ENCODE measurements at places on chromosomes 3 and 15.
A peak's percentile ranks its signal among the peaks of the same experiment; 100 is the strongest.

DNA sequence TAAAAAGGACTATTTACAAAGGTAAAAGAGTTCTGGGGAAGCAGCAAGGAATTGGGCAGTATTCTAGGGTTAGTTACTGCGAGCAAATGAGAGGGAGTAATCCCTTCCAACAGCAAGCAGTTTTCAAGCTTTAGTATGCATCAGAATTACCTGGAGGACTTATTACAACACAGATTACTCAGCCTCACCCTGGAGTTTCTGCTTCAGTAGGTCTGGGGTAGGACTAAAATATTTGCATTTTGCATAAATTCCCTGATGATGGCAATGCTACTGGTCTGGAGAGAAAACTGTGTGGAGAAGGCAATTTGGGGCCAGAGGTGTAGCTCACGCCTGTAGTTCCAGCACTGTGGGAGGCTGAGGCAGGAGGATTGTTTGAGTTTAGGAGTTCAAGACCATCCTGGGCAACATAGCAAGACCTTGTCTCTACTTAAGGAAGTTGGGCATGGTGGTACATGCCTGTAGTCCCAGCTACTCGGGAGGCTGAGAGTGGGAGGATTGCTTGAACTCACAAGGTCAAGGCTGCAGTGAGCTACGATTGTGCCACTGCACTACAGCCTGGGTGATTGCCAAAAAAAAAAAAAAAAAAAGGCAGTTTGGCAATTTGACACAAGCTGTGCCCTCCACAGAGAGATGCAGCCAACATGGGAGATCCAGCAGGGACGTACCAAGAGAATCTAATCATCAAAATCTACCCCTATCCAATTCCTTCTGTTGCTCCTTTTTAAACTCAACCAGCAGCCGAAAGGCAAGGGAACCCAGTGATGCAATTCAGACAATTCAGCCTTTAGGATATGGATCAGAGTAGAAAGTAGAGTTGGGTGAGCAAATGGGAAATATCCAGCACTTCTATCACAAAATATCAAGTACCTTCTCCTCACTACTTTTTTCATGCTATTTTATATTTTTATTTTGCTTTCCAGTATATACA, 27.1 kb upstream of the AP4E1 start:
- peak; percentile 60 for DNase-seq

DNA sequence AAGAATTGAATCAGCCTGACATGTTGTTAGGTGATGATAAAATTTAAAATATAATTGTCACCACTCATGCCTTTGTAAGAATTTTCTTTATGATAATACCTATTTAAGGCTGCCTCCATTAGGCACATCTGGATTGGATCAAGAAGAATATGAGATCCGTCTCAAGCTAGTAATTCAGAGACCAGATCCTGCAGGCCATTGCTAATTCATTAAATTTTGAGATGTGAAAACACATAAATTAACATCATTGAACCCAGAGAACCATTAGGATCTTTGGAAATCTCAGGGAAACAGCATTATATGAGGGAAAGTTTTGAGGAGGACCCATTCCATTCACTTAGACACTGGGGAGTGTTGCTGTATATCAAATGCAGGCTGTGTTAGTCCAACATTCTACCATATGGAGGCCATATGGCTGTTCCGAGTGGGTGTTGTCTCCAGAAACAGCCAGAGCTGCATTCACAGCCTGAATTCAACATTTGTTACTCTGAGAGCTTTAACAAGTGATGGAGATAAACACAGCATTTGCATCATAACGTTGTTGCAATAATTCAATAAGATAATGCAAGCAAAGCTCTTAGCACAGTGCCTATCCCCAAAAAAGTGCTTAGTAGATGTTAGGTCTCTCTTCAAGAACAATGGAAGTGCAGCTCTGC, 67.4 kb downstream of the DTWD1 start:
- DNase-seq: no peak

DNA sequence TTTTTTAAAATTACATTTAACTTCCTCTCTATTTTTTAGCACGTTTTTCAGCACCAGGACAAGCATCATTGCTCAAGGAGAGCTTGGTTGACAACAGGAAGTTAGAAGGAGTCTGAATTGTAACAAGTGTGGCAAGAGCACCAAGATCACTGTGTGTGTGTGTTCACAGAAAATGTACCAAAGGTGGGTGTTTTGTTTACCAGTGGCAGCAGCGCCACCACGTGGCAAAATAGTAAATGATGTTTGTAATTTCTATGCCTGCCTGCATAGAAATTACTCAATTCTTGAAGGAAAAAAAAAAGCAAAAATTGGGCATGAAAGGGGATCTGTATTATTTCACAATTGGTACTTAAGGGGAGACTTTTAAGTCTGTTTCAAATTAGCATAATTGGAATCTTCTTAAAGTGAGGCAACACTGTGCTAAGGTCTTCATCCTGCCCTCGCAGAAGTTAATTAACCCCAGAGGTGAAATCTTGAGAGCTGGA, 7.4 kb upstream of the U2SURP start:
- DNase-seq: peak; percentile 39

DNA sequence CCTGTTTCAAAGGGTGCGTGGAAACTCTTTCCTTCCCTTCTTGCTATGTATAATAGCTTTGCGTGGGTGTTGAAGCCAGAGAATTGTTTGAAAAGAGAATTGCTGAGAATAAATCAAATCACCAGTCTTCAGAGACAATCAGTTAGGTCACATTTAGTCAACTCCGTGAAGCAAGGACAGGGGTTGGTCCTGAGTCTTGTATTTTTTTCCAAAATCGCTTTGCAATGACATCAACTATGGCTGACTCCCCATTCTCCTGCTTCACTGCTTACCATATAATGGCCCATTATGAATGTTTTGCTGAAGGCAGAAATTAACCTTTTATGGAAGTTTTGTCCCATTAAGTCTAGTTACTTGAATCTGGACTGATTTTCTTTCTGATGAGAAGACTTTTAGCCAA, 852.8 kb downstream of the AGBL1 start:
- DNase-seq: no peak

DNA sequence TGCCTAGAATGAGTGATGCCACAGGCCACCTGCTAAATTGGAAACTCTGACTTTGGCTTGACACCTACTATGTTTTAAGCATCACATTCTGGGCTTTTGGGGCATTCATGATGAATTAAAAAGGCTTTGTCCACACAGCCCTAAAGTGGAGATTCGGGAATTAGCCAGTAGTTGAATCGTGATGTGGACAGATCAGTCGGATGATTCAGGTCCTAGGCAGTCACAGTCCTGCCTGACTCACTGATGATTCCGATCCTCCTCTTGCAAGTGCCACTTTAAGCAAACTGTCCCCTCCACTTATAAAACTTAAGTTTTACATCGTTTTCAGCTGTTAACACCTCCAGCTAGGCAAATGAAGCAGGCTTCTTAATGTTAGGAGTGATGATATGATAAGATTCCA, 75.3 kb downstream of the SYNPR start:
- no peak for DNase-seq

- DNase-seq: no peak
Observed at GRCh38 chr3:14472471-14473351, 67.4 kb downstream of the GRIP2 start.

GRCh38 chr3:40718681-40719080, 193.9 kb downstream of the ZNF621 start:
- no peak for DNase-seq

- DNase-seq: no peak
Observed at GRCh38 chr3:130894130-130894985, 474 bp downstream of the ATP2C1 start.

- DNase-seq: no peak
Observed at GRCh38 chr15:68428431-68428940, 3.5 kb downstream of the ITGA11 start.

DNA sequence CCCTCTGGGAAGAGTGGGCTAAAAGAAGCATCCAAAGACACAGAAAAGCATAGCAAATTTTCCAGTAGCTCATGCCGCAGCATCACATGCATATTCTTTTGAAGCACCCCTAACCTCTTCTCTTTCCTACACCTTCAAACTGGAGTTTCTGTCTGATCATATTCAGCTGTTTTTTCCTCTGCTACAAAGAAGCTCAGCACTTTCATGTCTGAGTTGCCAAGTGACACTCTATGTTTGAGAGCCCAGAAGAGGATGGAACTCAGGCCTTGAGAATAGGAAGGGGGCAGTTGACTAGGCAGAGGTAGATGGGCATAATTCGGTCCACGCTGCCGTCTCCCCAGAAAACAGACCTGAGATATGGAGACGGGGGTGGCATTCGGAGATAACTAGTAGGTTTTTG, 489.6 kb upstream of the NR2F2 start:
- DNase-seq: no peak

DNA sequence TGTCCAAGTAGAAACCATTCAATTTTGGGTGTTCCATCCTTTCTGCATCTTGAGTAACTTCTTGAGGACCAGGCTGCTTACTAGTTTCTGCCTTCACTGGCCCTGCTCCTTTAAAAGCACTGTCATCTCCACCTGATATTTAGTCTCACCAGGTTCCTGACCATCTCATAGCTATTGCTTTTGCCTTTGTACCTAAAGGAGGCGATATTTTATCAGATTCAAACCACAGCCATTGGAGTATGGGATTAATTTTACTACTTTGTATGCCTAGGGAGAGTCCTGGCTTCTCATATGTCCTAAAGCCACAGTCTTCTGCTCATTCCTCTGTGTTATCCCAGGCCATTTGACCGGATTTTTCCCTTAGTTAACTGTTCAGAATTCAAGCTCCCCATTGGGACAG, 51.8 kb upstream of the RFX7 start:
- no peak for DNase-seq

- no peak for DNase-seq
Observed at GRCh38 chr15:57708047-57708446, 1.5 kb downstream of the POLR2M start.

GRCh38 chr3:159761369-159761768, 227.3 kb upstream of the IL12A start:
- DNase-seq: no peak

- peak; percentile 21 for DNase-seq
Observed at GRCh38 chr3:51389423-51390183, 1.5 kb upstream of the RBM15B start.

DNA sequence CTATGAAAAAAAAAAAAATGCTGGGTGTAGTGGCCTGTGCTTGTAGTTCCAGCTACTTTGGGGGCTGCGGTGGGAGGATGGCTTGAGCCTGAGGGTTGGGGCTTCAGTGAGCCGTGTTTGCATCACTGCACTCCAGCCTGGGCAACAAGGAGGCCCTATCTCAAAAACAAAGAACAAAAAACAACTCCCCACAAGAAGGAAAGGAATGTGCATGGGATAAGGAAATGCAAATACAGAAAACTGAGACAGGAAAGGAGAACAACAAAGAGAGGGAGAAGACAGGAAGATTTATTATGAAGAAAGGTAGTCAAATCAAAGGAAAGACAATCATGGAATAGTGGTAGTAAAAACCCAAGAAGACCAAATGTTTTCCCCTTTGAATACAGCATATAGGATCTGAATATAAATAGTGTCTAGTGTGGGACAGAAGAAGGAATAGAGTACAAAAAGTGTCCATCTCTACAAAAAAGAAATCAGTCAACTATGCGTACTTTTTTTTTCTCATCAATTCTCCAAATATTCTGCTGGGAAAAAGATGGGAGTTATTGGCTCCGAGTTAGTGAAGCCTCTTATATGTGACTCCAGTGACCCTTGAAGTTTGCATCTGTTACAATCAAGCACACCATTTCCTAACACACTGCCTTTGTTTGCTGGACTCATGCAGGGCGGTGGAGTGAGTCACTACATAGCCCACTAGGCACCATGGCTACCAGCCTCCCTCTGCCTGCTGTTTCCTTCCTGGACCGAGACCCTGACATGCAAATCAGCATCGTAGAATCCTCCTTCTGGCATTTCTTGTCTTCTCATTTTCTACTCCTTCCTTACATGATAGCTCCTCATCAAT, 101.2 kb upstream of the PTX3 start:
- no peak for DNase-seq

- DNase-seq: no peak
Observed at GRCh38 chr3:151839313-151839631, 25.4 kb downstream of the AADAC start.

- peak; percentile 18 for DNase-seq
Observed at GRCh38 chr15:48352474-48353072, 21.3 kb downstream of the DUT start.

GRCh38 chr3:131856171-131856570, 178.6 kb downstream of the CPNE4 start:
- no peak for DNase-seq

GRCh38 chr3:111648991-111649579, 53.9 kb upstream of the ZBED2 start:
- DNase-seq: no peak

DNA sequence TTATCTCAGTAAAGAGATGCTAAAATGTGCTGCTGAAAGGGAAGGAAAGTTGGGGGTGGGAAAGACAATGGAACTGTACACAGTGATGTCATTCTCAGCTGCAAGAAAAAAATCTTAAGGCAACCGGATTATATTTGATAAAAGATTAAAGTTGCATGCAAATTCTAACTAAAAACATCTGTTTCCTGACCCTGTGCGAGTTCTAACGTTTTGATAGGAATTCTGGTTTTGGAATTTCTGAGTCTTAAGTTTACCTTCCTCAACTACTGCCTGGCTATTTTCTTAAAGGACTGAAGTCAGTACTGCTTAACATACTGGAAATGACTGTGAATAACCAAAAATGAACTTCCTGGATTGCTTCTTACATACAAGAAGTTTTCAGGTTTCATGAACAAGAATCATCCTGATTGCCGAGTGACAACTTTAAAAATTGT, 115.5 kb downstream of the SLC25A26 start:
- no peak for DNase-seq

- no peak for DNase-seq
Observed at GRCh38 chr3:89025185-89025584, 82.2 kb upstream of the EPHA3 start.

GRCh38 chr15:34364041-34364440, 3.0 kb downstream of the LPCAT4 start:
- no peak for DNase-seq

- no peak for DNase-seq
Observed at GRCh38 chr15:60697750-60698149, 218.8 kb upstream of the ICE2 start.

DNA sequence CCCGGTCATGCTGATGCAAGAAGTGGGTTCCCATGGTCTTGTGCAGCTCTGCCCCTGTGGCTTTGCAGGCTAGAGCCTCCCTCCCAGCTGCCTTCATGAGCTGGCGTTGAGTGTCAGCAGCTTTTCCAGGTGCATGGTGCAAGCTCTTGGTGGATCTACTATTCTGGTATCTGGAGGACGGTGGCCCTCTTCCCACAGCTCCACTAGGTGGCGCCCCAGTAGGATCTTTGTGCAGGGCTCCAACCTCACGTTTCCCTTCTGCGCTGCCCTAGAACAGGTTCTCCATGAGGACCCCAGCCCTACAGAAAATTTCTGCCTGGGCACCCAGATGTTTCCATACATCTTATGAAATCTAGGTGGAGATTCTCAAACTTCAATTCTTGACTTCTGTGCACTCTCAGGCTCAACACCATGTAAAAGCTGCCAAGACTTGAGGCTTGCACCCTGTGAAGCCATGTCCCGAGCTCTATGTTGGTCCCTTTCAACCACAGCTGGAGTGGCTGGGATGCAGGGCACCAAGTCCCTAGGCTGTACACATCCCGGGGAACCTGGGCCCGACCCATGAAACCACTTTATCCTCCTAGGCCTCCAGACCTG, 238.4 kb upstream of the MDFIC2 start:
- peak; percentile 59 for DNase-seq

Measured in stimulated activated effector memory CD8-positive, alpha-beta T cell treated with anti-CD3 and anti-CD28 coated beads, Interleukin-12 subunit alpha, Interleukin-12 subunit beta, amount 100 ng/mL, for 72 hours (primary cell).